ENCODE measurements at places on chromosomes 1 and 21.
A peak's percentile ranks its signal among the peaks of the same experiment; 100 is the strongest.

- DNase-seq = no peak
Measured at GRCh38 chr1:209729436-209729835, 24.8 kb downstream of the HSD11B1 start.

- DNase-seq = peak; percentile 77
Measured at GRCh38 chr1:7975212-7975865, 13.8 kb downstream of the PARK7 start.

GRCh38 chr1:224509907-224510306, 75.3 kb upstream of the WDR26 start:
- no peak for DNase-seq

DNA sequence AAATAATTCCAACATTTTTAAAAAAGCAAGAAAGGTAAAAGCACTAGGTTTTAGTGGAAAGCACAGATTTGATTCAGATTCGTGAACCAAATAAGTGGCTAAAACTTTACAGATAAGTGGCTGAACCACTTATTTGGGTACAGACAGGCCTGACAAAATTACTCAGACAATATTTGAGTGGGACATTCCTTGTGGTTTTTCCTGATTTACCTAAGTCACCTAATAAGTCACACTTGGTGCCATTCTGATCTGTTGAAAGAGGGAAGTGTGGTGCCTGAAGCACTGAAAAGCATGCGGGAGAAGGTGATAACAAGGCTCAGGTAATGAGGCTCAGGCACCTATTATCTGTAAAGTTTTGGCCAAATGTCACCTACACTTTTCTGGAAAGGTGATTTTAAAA, 81.6 kb upstream of the CD55 start:
- no peak for DNase-seq

GRCh38 chr1:27527223-27527889, 37.4 kb upstream of the WASF2 start:
- peak; percentile 95 for DNase-seq

DNA sequence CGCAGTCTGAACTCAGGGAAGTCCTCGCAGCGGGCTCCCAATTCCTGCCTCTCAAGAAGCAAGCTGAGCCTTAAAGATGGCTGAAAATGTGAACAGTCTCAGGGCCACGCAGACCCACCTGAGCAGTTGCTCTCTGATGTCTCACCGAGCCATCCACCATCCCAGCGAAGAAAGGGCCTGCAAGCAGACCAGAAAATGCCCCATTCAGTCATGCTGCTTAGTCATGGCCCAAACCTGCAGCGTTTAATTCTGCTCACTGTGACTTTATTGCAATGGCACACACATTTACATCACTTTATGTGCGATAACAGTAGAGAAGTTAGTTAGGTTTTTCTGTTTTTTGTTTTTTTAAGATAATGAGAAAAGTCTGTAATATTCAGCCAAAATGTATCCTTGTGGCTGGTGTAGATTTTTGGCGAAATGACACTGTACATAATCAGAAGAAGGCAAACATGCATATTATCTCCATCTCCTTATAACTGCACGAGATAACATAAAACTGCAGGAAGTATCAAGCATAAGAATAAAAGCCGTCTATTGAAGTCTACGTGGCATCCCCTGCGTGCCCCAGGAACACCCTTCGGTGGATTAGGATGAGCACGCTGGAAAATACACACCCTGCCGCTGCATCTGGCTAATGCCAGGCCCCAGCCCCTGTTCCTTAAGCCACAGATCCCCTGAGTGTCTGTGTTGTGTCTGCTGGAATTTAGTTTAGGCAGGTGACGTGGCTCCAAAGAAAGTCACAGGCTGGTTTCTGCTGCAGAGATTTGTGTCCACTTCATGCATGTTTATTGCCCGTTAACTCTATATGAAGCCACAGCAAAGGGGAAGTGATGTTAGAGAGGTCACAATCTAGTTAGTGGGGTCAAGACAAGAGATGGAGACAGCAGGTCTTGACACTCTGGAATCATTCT, 119.8 kb upstream of the IRF2BP2 start:
- no peak for DNase-seq

All from NCI-H524 (cell line).